ENCODE measurements at places on chromosomes 3 and 15. TPM values are rescaled to one million over a fixed set of nuclear protein-coding genes. Genes with fewer than 3 reads are reported as not detected.

Gene SLC35G2
- total RNA-seq = 16.5 TPM

Gene CORO2B
- total RNA-seq = not detected

DNA sequence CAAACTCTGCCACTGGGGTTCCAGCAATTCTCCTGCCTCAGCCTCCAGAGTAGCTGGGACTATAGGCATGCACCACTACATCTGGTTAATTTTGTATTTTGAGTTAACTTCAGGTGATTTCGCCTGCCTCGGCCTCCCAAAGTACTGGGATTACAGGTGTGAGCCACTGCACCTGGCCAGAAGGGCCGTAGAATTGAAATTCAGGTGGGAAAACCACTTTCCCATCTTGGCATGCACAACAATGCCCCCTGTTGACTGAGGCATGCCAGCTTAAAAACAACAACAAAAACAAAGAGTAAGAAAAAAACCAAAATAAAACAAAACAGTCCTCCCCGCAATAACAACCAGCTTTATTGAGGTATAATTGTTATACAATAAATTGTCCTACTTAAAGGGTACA lies 32.6 kb upstream of the RAB11A start:
- DNase-seq = no peak

DNA sequence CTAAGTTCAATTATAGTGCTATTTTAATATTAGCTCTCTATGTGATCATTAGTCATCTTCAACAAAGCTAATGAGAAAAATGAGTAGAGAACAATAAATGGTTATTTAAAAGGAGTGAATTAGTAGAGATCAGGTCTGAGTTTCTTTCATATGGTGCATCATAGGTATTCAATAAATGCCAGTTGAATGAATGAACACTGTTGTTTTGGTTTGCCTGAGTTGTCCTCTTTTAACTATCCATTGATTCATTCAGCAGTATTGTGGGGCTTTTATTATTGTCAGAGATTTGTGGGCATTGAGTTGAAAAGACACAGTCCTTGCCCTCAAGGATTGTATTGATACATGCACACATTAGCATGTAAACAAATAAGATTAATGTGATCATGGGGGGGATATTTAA lies 88.2 kb downstream of the AGBL1 start:
- no peak for DNase-seq

- DNase-seq = no peak
Observed at GRCh38 chr15:95252404-95252803, 1021.0 kb downstream of the MCTP2 start.
